Stimulated activated naive CD4-positive, alpha-beta T cell (primary cell): ENCODE measurements at places on chromosomes 3 and 15.
A peak's percentile ranks its signal among the peaks of the same experiment; 100 is the strongest.

GRCh38 chr3:150913133-150913922 lies 8.1 kb upstream of the MINDY4B start:
- DNase-seq = no peak

DNA sequence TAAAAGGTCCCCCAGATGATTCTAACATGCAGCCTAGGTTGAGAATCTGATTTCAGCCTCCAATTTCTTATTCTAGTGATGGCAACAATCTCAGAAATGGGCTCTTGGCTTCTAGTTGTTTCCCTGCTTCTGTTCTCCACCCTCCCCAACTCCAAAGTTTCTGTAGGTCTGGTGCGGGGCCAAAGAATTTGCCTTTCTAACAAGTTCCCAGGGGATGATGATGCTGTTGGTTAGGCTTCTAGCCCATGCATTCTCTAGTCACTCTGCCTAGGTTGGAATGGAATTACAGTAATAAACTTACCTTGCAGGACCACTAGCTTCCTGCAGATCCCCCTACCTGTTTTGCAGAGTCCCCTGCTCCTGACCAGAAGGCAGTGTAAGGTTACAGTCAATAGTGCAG lies 103.2 kb upstream of the PPP2R3A start:
- no peak for DNase-seq

- no peak for DNase-seq
These were observed 94.1 kb downstream of the PEX5L start for GRCh38 chr3:179942553-179943075.

DNA sequence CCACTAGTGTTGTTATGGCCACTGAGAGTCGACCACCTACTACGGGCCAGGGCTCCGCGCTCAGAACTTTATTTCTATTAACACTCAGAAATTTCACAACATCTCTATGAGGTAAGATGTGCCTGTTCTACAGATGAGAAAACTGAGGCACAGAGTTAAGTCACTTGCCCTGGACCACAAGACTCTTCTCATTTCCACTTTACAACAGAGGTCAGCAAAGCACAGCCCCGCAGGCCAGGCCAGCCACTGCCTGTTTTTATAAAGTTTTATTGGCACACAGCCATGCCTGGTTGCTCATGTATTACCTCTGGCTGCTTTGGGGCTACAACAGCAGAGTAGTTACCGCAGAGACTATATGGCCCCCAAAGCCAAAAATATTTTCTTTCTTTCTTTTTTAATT lies 503.6 kb downstream of the SHQ1 start:
- DNase-seq = no peak

DNA sequence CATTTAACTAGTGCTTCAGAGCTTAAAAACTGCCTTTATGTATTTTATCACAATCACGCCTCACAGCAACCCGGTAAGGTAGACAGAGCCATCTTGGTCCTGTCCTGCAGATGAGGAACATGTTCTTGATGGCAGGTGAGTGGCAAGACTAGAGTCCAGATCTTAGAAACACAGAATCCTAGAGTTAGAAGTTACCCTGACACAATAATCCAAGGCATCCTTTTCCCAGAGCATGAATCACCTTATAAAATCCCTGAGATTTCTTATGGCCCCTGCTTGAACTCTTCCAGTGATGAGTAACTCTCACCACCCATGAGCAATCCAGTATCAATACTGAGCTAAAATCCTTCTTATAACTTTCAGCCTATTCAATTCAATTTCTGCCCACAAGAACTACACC lies 16.9 kb downstream of the POPDC2 start:
- no peak for DNase-seq

GRCh38 chr3:62193586-62194345 lies 179.6 kb downstream of the FEZF2 start:
- DNase-seq = no peak

DNA sequence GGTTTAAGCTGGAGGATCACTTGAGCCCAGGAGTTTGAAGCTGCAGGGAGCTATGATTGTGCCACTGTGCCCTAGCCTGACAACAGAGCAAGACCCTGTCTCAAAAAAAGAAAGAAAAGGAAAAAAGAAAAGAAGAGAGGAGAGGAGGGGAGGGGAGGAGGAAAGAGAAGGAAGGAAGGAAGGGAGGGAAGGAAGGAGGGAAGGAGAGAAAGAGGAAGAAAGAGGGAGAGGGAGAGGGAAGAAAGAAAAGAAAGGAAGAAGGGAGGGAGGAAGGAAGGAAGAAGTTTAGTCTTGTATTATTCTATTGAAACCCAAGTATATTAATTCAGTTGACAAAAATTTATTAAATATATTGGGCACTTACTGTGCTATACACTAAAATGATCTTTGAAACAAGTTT lies 11.5 kb downstream of the GOLM2 start:
- DNase-seq = no peak

DNA sequence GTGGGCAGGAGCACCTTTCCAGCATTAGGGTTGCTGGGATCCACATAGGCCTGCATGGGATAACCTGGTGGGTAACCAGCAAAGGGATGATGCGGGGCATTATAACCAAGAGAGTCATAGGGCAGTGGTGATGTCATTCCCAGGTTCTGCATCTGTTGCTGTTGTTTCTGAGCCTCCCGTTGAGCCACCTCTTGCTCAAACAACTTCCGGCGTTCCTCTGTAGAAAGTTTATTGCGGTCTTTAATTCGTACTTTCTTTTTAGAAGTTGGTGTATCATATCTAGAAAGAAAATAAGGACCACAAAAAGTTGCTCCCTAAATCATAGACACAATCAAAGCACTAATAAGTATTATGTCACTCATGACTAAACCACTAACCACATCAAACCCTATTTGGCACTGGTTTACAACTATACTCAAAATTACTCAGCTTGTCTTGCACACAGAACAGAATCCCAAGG lies 77.8 kb downstream of the NBEAL2 start:
- DNase-seq = peak; percentile 15

- no peak for DNase-seq
These were observed 130.8 kb downstream of the UACA start for GRCh38 chr15:70632491-70633102.

GRCh38 chr3:57935539-57935938 lies 72.7 kb upstream of the FLNB start:
- DNase-seq = no peak

DNA sequence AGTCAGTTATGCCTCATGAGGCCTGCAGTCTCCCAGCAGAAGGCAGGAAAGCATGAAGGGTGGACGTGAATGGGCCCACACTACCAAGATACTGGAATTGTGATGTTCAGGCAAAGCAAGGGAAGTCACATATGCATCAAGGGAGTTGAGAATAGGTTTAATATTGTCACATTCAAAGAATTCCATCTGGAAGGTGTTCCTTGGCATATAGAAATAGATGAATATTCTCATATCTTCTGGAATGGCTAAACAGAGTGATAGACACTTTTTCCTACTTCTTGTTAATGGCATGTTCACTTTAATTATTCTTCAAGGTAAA lies 103.7 kb downstream of the CMSS1 start:
- DNase-seq = no peak

- no peak for DNase-seq
These were observed 14.4 kb upstream of the ACAN start for GRCh38 chr15:88788816-88789215.

DNA sequence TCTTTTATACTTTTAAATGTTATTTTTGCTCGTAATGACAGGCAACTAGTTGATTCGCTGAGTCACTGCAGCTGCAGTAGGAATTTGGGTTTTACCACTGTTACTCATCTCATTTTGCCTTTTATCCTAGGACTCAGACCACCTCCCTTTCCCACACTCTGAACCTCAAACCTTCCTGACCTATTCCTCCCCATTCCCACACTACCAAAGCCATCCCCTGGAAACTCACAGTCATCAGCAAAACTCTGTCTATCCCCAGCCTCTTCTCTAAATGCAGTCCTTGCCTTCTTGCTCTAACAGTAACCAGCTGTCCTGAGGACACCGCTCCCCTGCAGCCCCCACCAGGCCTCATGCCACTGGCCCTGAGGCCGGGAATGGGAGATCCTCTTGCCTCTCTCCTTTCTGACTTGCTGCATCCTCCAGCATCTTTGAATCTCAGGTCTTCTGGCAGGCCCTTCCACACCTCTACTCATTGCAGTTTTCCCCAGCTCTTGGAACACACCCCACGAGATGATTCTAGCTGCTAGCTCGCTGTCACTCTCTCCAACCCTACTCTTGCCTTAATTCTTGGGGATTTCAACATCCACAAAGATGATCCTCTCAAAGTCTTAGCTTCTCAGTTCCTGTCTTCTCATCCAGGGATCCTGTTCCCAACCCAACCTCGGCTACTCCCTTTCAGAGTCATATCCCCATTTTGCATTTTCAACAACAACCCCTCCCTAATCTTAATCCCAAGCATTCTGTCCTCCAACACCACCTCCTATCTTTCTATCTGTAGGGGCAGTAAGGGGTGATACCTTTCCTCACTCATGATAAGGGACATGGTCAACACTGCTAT lies 55.9 kb upstream of the C3orf80 start:
- no peak for DNase-seq

GRCh38 chr15:37143351-37143750 lies 43.0 kb upstream of the MEIS2 start:
- no peak for DNase-seq

DNA sequence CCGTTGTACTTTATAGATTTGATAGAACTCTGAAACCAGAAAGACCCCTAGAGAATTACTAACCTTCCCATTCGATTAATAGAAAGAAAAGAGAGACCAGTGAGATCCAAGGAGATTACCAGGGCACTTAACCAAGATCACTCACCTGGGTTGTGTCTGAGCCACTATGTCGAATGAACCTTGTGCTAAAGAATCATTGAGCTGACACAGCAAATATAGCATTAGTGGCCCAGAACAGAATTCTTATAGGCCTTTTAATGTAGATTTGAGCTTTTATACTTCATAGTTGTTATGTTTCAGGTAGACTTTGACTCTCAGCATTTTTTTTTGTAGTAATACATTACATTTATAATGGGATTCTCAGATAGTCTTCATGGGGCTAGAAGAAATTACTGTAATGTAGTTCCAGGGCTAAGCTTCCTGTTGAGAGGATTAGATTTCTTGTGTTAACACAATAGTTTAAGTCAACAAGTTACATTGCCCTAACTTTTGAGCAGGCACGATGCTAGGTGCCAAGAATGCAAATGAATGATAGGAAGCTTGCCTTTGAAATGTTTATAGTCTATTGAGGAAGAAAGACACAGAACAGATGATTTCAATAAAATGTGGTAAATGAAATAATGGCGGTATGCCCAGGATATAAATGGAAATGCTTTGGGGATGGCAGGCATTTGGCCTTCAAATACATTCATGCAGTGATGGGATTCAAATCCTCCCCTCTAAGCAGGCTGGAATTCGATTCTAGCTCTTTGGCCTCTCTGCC lies 24.4 kb upstream of the ABHD10 start:
- DNase-seq = no peak

DNA sequence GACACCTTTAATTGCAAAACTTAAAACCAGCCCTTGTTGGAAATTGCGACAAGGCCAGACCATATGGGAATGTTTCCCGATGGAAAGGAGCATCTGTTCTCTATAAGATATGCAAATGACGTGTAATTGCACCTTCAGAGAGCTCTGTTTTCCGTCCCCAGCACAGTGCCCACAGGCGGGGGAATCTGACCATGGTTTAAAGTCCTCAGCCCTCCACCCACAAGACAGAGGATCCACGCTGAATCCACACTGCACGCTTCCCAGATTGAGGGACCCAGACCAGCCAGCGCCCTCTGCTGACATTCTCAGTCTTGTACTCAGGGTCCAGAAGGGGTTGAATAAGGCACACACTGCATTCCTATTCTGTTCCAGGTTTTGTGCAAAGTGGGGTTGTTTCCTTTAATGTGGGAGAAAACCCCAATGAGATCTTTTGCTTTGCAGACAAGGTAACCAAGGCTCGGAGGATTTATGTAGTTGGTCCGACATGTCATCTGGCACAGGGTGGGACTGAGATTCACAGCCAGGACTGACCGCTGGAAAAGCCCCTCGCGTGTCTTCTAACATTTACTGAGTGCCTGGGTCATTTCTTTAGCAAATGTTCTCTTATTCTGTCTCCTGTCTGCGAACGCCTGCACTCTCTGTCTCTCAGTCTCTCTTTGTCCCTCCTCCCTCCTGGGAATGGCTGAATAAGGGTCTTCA lies 36.8 kb upstream of the KLHL25 start:
- no peak for DNase-seq

DNA sequence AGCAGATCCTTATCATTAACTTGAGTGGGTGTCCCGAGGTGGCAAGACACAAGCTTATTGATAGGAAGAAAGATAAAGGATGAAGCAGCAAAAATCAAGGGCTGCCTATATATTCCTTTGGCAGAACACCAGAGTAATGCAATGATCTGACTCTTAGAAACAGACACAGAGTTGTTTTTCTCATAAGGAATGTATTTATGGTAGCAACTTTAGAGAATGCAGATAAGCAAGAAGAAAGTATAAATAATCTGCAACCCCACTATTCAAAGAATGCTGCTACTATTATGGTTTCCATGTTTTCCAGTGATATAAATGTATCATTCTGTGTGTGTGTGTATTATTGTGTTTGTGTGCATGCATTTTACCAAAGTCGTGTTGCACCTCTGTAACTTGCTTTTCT lies 208.3 kb downstream of the THSD4 start:
- no peak for DNase-seq

DNA sequence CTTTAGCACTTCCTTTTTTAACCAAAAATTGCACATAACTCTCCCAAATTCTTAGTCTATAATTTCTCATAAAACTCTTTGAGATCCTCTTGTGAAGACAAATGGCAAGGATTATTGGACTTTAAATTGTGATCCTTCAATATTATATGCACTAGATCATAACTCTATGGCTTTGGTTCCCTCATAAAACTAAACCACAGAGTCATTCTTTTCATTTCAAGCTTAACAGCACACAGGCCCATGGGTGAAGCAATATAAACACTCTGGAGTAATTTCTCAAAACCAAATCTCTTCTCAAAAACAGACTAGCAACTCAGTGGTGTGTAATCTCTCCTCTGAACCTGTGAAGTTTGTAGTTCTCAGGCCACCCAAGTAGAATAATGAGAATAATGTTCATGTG lies 171.0 kb upstream of the NECTIN3 start:
- DNase-seq = no peak

DNA sequence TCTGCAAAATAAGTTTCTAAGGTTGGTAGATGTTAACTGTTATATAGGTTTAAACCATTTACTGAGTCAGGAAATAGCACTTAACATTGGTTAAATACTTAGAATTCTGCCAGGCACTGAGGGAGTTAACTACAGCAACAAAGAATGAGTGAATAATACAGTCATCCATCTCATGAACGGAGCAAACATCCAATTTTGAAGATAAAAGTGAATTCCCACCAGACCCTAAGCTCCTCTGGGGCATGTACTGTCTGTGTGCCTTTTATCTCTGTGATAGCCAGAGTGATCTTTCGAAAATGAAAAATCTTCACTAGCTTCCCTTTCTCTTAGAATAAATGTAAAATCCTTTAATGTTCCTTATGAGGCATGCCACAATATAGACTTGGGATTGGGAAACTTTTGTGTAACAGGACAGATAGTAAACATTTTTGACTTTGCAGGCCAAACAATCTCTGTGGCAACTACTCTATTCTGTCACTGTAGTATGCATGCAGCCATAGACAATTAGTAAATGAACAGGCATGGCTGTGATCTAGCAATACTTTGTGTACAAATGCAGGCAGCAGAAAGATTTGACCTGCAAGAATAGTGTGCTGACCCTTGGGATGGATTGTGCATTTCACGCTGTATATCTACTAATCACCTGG lies 294.5 kb upstream of the LMCD1 start:
- no peak for DNase-seq
